ENCODE measurements at places on chromosomes 12 and 14.

DNA sequence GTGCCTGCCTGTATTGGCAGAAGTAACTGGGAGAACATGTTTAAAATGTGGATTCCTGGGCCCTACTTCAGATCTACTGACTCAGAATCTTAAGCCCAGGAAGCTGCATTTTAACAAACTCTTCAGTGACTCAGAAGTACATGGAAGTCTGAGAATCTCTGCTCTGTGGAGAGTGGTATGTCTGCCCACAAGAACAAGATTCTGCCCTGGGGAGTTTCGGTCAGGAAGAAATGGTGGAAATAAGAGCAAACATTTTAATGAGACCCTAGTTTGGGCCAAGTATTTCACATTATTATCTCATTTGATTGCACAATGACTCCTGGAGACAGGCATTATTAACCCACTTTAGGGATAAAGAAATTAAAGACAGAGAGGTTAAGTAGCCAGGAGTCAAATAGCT, 8.2 kb downstream of the ALDH1L2 start:
- no peak for DNase-seq

- no peak for DNase-seq
These were observed 49.4 kb downstream of the MOK start for GRCh38 chr14:102255401-102256190.

- DNase-seq = no peak
These were observed 26.5 kb upstream of the CRADD start for GRCh38 chr12:93650626-93651025.

DNA sequence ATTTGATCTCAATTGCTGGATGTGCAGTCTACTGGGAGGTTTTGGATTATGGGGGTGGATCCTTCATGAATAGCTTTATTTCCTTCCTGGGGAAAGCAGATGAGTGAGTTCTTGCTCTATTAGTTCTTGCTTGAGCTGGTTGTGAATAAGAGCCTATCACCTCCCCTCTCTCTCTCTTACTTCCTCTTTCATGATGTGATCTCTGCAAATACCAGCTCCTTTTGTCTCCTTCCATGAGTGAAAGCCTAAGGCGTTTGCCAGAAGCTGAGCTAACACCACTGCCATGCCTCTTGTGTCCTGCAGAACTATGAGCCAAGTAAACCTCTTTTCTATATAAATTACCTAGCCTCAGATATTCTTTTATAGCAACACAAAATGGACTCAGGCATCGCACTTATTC, 302.7 kb downstream of the CCER1 start:
- DNase-seq = no peak

GRCh38 chr12:71731439-71732356, 23.0 kb upstream of the RAB21 start:
- peak; percentile 5 for DNase-seq

GRCh38 chr12:132226604-132227003, 82.3 kb downstream of the NOC4L start:
- no peak for DNase-seq

GRCh38 chr14:55071870-55072640, 20.6 kb downstream of the MAPK1IP1L start:
- DNase-seq = no peak

DNA sequence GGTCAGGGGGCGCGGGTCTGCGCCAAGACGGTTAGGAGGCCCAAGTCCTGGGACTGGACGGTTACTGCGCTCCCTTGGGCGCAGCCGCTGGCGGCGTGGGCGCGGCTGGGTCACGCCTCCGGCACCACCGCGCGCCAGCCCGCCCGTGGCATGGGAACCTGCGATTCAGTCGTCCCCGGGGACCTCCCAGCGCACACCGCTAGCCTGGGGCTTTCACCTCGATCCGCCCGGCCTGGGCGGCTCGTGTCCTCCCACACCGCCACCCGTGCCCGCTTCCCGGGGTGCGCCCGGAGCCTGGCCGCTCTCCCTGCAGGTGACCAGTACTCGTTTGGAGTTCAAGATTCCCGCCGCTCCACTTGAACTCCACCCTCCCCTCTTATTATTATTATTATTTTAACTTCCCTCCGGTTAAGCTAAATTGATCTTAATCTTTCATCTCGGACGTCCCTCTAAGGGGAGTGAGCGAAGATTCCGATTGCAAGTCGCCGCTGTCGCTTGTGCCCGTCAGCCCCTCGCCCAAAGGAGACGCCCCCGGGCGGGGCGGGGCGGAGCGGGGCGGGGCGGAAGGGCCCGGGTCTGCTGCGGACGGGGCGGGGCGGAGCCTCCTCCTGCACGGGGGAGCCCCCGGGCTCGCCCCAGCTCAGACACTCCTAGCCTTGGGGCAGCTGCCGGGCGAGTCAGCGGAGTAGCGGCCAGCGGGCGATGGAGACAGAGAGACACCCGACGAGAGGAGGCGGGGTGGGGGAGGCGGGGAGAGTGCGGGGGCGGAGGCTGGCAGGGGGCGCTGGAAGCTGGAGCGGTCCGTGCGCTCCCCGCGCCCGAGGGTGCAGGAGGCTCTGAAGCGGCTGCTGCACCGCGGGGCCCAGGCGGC, at the start of gene KCNMB4:
KCNMB4 (plus strand) TSS at position 643 of the 871 bp plus-strand sequence. CDS start 445 bp downstream, outside the sequence.
- DNase-seq = peak; percentile 72

- DNase-seq = no peak
These were observed 45.5 kb upstream of the OVCH1 start for GRCh38 chr12:29543036-29543435.

- peak; percentile 69 for DNase-seq
These were observed 23.8 kb downstream of the VPS37B start for GRCh38 chr12:122871851-122872780.

DNA sequence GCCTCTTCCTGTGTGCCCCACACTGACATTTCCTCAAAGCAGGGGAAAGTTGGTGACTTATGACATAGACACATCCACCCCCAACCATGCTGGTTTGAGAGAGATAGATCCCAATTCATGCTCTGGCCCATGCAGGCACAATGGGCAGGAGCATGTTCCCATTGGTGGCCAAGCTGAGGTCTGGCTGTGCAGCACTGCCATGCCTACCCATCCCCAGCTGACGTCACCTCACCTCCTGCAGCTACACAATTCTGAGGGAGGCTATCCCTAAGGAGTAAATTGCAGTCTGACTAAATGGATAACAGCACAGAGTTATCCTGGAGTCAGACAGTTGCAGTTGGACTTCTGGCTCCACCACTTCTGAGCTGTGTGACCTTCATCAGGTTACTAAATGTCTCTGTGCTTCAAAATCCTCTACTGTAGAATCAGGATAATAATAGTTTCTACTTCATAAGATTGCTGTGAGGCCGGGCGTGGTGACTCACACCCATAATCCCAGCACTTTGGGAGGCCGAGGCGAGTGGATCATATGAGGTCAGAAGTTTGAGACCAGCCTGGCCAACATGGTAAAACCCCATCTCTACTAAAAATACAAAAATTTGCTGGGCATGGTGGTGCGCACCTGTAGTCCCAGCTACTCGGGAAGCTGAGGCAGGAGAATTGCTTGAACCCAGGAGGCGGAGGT, 323.9 kb downstream of the BCL11B start:
- DNase-seq = no peak

DNA sequence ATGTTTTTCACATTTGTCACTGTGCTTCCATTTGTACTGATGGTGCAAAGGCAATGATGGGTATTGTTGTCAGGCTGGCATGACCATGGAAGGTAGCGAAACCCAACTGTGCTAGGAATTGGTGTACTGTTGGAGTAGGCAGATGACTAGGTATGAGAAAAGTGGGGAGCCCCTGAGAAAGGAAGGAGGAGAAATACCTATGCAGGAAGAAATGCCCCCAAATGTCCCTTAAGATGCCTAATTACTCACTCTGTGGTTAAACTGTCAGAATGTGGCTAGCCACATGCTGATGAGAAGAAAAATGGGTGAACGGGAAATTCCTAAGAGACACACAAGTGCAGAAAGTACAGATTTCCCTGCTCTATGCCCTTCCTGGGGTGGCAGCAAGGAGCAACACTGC, 339.1 kb downstream of the TMEM132D start:
- DNase-seq = no peak

- no peak for DNase-seq
These were observed 1113.6 kb upstream of the SEL1L start for GRCh38 chr14:82647088-82647810.
